Stimulated activated CD4-positive, alpha-beta T cell treated with anti-CD3 and anti-CD28 coated beads, Interleukin-12 subunit alpha, Interleukin-12 subunit beta, amount 100 ng/mL, for 48 hours (primary cell): ENCODE measurements at places on chromosomes 2 and 18.

GRCh38 chr18:75075429-75075841, 133.5 kb downstream of the PTGR3 start:
- no peak for DNase-seq

DNA sequence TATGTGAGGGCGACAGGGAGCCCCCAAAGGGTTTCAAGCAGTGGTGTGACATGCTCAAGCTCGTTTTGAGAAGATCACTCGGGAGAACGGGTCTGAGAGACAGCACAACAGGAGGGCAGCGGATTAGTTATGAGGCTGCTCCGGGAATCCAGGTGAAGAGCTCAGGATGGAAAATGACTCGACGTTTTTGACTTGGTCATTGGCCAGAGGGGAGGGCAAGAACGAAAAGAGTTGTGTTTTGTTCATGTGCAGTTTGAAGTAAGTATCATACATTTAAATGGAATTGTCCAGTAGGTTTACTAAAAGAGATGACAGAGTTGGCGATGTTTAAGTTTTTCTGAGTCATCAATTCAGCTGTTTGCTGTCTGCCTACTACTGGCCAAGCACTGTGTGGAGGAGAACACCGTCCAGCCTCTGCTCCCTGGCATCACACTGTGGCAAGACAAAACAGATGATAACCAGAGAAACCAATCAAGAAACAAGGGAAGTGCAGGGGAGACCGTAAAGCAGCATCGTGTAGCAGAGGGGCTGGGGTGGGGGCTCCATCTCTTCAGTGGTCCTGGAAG, 25.3 kb upstream of the ANXA4 start:
- DNase-seq, result no peak

- no peak for DNase-seq
These were observed 15.0 kb downstream of the CCDC74A start for GRCh38 chr2:131542438-131543384.

- DNase-seq, result no peak
These were observed 1232.3 kb upstream of the ZEB2 start for GRCh38 chr2:145752091-145752806.

GRCh38 chr18:5444269-5444668, 99.5 kb downstream of the EPB41L3 start:
- DNase-seq, result no peak

- DNase-seq, result no peak
These were observed 67.3 kb downstream of the CTNNA2 start for GRCh38 chr2:79580175-79580574.

DNA sequence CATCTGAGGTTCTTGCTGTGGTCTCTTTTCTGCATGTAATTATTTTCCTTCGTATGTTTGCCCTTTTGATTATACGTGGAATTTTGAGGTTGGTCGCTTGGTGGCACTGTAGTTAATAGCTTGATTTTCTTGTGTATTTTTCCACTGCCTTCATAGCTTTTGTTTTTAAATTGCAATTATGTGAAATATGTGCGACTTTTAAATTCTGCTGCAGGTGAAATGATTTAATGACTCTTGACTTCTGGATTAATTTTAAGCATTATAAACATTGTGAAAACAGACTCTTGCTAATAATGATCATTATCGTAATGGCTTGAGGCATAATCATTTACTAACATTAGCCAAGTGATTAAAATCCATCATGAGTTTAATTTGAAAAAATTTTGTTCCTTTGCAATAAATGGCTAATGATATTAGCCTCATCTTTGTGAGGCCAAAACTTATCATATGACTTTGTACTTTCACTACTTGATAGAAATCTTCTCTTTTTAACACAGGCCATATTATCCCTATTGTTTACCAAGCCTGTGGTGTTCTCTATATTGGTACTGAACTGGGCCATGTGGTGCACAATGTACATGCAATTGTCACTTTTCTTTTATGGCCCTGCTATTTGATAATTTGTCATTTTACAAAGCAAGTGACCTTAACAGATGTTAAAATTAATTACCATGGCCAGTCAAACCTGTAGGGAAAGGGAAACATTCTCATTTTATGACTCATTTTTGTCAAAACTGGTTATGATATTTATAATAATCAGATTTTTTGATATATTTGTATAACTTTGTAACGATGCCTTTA, 62.8 kb upstream of the NEUROD1 start:
- DNase-seq, result no peak

DNA sequence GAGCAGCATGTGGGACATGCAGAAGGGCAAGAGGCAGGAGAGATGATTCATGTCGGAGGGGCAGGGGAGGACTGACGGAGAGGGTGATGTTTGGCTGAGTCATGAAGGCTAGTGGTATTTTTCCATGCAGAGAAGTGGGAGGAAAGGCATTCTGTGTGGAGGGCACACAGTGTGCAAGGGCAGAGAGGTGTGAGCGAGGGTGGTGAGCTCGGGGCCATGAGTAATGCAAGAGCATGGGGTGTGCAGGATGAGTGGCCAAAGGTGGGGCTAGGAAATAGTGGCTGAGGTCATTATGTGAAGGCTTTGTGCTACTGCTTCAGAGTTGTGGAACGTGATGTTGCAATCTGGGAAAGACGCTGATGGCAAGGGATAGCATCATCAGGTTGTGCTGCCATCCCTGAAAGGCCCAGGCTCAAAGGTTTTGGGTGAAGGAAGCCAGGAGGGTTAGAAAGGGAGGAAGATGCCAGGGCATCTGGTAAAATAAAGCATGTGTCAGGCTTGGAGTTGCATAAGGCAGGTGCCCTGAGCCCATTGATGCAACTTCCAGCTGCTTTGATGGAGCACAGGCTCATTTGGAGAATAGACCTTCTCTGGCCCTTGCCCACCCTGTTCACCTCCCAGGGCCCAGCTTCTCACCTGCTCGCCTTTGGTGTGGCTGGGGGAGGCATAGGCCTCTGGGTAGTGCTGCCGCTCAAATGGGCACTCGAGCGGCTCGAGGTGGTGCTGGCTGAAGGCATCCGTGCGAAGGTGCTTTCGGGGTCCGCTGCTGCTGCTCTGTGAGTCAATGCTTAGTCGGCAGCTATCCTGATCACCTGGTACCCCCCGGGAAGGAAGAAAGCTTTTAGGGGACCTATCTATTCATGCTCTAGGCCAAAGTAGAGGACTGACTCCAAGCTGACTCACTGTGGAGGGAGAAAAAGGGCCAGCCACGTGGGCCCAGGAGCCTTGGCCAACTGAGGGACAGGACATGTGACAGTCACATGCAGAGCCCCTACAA, 37.5 kb downstream of the PAX8 start:
- peak; percentile 66 for DNase-seq

GRCh38 chr2:225122583-225123486, 80.6 kb upstream of the DOCK10 start:
- peak; percentile 52 for DNase-seq

DNA sequence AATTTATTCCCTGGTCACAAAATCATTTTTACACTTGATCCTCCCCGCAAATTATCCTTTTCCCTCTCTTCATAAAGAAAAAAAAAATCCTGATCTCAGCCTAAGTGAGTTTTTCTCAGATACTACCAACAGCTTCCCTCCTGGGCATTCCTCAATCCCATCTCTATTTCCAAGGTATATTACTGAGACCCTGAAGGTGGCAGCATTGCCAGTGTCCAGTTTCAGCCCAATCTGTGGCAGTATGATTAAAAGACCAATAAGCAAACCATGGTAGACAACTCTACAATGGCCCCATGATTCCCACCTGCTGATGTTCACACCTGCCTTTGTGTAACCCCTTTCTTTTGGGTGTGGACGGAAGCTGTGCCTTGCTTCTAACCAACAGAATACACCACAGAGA, 45.1 kb downstream of the CCDC93 start:
- DNase-seq, result no peak

- DNase-seq, result no peak
These were observed 63.7 kb downstream of the BABAM2 start for GRCh38 chr2:27954221-27954673.

DNA sequence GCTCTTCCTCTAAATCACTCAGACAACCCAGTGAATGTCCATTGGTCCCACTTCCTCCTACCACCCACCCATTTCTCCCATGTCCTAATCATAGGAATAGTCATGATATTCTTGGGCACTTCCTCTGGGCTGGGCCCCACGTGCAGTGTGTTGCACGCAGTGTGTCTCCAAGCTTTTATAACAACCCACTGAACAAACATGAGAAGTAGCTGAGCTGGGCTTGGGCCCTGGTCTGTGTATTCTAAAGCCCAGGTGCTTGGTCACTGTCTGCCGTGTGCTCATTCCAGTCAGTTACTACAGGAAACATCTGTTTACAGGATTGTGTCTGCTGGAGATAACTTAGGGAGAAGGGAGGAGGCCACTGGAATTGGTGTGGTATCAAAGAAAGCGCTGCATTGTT, 64.2 kb upstream of the THOC1 start:
- DNase-seq, result no peak

- peak; percentile 17 for DNase-seq
These were observed 56.1 kb upstream of the SLC35G4 start for GRCh38 chr18:11553098-11553940.

GRCh38 chr2:109532728-109533076, 81.1 kb downstream of the SEPTIN10 start:
- no peak for DNase-seq

DNA sequence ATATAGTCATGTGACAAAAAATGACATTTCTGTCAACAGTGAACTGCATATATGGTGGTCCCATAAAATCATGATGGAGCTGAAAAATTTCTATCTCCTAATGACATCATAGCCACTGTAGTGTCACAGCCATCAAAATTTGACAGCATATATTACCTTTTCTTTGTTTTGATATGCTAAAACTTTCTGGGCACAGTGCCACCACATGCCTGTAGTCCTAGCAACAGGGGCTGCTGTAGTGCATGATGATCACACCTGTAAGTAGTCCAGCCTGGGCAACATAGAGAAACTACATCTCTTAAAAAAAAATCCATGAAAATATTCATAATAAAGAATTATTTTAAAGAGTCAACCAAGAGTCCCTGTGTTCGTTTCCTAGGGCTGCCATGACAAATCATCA, 155.5 kb upstream of the SERTAD2 start:
- DNase-seq, result no peak

- DNase-seq, result no peak
These were observed 101.7 kb downstream of the ZFP36L2 start for GRCh38 chr2:43124687-43125057.

- no peak for DNase-seq
These were observed 7.3 kb downstream of the CEP192 start for GRCh38 chr18:12998332-12999060.

GRCh38 chr2:562391-563364, 114.5 kb downstream of the TMEM18 start:
- DNase-seq, result no peak

DNA sequence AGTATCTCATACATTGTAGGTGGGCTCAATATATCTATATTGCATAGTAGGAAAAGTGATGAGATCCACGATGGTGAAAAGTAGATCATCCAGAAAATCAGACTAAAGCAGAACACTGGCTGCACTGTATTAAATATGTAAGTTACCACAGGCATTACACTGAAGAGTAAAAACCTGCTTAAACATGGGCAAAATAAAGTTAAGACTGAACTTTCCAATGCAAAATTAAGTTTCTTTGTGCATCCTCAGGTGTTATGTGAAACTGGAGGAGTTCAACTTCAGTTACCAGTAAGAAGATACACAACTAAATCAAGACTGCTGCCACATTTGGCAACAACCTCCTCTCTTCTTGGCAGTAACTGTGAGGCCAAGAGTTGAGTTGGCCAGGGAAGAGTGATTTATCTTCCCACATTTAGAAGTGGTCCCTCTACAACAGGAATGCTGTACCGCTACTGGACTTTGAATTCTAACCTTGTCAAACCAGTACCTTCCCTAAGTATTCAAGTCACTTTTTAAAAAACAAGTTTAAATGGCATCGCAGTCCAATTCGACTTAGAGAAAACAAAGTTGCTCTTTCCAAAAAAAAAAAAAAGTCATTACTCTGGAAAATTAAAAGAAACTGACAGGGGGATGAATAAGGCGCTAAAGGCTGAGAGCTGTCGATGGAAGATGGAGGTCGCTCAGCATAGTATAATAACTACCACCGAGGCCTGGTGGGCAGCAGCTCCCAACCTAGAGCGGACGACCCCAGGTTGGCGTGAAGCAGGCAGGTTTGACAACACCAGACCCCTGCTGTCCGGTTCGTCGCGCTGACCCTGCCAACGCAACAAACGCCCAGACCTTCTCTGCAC, 1.1 kb downstream of the MAP4K3 start:
- DNase-seq, result no peak

DNA sequence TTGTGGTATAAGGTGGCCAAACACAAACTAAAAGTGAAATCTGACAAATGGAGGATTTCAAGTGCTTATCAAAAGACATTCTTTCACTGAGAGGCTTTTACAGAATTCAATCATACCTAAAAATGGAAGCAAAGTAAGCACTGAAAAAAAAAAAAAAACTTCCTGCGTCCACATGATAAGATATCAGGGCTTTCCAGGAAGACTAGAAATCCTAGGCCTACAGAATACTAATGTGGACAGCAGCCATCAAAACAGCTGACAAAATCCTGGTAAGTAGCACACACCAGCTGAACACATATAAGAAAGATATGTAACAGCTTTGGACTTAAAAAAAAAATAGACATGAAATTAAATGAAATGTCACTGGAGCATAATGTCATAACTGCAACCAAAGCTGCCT, 178.2 kb downstream of the SUCLG1 start:
- no peak for DNase-seq

DNA sequence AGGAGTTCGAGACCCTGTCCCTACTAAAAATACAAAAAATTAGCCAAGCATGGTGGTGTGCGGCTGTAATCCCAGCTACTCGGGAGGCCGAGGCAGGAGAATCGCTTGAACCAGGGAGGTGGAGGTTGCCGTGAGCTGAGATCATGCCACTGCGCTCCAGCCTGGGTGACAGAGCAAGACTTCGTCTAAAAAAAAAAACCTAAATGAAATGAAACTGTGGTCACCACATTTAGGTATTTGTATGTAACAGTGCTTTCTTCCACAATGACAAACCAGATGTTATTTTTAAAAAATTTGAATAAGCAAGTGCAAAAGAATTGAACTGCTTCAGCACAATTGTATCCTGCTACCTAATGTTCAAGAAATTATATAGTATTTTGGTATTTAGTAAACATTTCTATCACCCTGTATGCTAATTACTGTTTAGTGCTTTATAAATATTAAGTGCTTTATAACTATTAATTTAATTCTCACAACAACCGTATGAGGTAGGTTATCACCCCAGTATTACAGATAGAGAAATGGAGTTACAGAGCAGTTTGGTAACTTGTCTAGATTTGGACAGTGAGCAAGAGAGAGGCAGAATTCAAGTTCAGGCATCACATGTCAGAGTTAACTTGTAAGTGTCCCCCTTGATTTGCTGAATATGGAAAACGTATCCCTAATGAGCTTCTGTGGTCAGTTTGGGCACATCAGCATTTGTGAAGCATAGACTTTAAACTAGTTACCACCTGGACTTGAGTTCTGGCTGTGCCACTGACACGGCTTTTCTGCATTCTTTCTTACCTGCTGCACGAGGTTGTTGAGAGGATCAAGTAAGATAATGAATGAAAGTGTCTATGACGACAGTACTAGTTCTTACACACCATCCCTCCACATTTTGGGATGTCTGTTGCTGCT, 14.4 kb downstream of the PHLPP1 start:
- no peak for DNase-seq
